ENCODE measurements at places on chromosomes 5 and 9.

DNA sequence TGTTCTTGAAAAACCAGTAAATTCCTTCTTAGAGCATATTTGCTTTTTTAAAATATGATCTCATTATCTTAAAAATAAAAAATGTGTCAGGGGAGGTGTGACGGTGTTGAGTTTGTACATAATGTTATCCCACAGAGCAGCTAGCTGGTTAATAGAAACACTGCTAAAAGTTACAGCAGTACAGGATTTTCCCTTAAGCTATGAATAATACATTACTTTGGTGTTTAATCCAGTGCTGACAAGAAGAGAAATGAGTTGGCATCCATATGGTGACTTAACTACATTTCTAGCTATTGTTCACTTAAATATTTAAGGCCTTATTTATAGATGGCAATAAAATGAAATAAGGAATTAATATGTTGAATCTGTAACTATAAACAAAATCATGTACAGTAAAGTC lies 883.1 kb downstream of the CDH18 start:
- no peak for DNase-seq

DNA sequence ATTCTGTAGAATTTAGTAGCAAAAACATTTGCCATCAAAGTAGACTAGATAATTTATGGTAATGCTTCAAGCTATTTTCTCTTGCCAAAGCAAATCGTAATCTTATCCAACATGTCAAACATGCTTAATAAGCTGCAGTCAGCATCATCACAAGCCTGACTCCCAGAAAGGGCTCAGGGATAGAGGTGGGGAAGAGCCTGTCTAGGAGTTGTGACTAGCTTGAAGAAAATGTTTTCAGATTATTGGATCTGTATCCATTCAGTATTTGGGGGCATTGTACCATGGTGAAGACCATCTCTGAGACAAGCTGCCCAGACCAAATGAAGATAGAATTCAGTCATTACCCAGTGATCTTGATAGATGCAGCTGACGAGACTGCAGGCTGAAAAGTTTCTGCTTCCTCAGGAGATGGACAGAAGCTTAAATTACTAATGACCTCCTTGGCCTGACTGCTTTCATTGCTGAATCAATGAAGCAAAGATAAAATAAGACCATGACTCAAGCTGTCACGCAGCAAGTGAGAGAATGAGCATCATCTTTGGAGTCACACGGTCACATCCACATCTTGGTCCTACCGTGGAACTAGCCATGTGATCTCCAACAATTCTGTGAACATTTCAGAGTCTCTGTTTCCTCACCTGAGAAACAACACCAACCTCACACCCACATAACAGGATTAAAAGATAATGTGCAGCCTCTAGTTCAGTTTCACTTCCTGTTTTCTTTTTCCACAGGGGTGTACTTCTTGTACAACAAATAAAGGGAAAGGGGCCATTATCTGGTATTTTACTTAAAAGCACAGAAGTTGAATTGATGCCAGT lies 9.4 kb downstream of the ERAP2 start:
- no peak for DNase-seq

- no peak for DNase-seq
These were observed 76.2 kb downstream of the DAPK1 start for GRCh38 chr9:87573841-87574342.

- no peak for DNase-seq
These were observed 12.9 kb upstream of the COL15A1 start for GRCh38 chr9:98930792-98931191.

Data from glomerular endothelial cell (primary cell).